ENCODE measurements at places on chromosomes 6 and 20.

- DNase-seq: no peak
Measured at GRCh38 chr6:156306531-156306930, 470.6 kb upstream of the ARID1B start.

GRCh38 chr20:916825-917224, 691 bp upstream of the ANGPT4 start:
- DNase-seq: no peak

GRCh38 chr6:165692106-165692653, 29.1 kb upstream of the PDE10A start:
- DNase-seq: no peak

- DNase-seq: peak; percentile 88
Measured at GRCh38 chr20:833450-834150, at the start of gene FAM110A. FAM110A (plus strand) TSS chr20:833715; CDS start chr20:844805, 11,090 bp downstream.

DNA sequence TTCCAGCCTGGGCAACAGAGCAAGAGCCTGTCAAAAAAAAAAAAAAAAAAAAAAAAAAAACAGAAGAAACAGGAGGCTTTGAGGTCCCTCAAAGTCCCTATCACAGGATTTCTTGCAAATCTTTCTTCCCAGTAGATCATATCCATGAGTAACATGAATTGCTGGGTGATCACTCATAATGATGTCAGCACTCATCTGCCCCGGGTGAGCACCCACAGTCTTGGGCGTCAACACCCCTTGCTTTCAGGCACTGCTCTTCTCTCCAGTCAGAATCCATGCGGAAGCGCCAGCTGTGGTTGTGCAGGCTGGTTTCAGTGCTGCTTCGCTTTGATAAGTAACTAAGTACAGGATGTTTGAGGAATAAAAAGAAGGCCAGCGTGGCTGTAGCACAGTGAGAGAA, 40.2 kb upstream of the INSM1 start:
- no peak for DNase-seq

- DNase-seq: no peak
Measured at GRCh38 chr20:35281506-35282101, 3.0 kb downstream of the EIF6 start.

- no peak for DNase-seq
Measured at GRCh38 chr6:87122477-87122876, 27.6 kb upstream of the CGA start.

DNA sequence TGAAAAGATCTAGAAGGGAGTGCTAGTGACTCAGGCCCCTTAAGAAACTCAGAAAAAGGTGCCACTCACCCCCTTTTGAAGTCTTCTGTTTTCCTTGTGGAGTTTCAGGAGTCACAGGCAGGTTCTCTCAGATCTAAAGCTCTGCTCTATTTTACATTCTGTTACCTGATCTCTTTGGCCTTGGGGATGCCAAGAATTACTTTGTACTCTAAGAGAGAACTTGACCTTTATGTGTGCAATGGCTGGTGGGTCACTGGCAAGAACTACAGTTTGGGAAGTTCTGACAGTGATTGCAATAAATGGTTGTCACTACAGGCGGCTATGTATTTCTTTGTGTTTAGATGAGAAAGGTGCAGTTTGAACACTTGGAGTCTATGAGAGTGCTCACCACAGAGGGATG, 24.2 kb upstream of the ENPP4 start:
- no peak for DNase-seq

DNA sequence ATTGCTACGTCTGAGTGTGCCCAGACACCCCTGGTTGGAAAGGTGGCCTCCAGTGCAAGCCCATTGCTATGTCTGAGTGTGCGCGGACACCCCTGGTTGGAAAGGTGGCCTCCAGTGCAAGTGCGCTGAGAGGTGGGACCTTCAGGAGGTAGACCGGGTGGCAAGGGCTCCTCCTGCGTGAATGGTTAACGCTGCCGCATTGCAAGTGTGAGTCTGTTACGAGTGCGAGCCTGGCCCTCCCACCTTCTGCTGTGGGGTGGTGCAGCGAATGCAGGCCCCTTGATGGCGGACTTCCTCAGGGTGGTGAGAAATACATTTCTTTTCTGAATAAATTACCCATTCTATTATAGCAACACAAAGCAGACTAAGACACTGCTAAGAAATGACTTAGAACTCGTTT, 208.8 kb downstream of the DLL1 start:
- DNase-seq: no peak

GRCh38 chr6:67914419-67914818, 720.7 kb upstream of the ADGRB3 start:
- no peak for DNase-seq

GRCh38 chr6:11218538-11219399, 13.7 kb downstream of the NEDD9 start:
- DNase-seq: no peak

DNA sequence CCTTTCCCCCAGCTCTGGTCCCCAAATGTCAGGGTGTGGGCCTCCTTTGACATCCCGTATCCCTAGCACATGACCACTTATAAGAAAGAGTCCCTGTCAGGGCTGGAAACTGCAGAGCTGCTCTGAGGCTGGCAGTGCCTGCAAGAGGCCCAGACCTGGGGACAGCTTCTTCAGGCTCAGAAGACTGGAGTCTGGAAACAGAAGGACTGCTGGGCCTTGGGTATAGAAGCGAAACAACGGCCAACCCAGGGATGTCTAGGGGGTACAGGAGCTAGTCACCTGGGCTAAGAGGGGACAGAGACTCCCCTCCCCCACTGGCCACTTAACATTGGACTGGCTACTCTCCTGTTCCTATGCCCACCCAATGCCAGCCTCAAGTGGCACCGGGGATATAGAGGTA, 4.7 kb downstream of the SCUBE3 start:
- DNase-seq: no peak

GRCh38 chr20:59164686-59165391, 1.2 kb downstream of the ZNF831 start:
- no peak for DNase-seq

DNA sequence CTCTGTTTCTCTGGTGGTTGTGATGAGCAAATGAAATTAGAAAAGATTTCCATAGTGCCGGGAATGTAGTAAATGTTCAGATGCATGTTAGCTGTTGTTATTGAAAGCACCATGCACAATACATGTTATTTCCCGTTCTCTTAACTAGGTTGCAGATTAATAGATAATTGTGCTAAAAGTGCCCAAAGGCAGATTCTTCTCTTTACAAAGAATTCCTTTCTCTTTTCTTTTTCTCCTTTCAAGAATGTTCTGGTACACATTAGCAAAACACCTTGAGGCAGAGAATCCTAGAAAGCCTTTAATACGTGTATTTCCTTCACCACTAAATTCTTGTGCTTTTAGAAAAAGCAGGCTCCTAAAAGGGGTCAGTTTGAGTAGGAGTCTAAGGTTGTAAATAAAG, 121.1 kb upstream of the ASF1A start:
- no peak for DNase-seq

DNA sequence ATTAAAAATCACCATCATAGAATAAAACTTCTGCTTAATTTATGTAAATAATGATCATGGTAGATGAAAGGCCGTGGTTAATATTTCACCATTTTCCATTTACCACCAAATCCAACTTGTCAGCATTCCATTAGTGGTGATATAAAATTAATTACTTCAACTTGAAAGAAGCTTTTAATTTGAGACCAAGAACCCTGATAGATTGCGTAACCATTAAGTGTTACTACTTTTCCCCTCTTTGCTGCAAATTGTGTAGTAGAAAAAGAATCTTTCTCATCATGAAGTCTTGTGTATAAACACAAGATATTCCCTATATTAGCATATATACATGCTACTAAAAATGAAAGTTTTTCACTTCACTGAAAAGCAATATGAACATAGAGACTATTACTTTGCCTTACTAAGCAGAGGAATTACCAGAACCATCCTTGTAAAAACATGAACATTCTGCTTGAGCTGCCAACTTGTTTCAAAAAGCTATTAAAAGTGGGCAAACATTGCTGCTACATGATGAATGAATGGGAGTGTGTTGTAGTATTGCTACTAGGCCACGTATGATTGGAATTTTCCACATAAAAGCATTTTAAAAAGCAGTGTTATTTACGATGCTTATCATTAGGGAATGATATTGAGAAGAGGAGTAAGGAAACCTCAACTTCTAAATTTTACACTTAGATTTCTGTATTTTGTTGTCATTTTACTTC, 35.0 kb downstream of the STX11 start:
- no peak for DNase-seq

- no peak for DNase-seq
Measured at GRCh38 chr6:28985462-28986164, 19.5 kb downstream of the ZNF311 start.

GRCh38 chr6:44575644-44576043, 188.1 kb downstream of the CDC5L start:
- no peak for DNase-seq

DNA sequence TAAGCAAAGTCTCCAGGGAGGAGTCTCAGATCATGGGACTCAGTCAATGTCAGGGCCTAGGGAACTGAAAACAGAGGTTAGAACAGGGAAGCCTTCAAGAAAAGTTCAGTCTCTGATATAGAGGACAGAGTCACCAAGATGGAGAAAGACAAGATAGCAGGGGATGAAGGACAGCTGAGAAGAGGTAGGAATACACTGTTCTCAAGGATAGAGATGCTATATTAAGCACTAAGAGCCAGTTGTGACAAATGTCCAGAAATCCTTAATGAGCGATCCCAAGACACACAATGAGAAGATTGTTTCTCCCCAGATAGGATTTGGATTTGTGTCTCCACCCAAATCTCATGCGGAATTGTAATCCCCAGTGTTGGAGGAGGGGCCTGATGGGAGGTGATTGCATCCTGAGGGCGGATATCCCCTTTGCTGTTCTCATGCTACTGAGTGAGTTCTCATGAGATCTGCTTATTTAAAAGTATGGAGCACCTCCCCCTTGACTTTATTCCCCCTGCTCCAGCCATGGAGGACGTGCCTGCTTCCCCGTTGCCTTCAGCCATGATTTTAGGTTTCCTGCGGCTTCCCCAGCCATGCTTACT, 168.2 kb downstream of the AKAP7 start:
- DNase-seq: no peak

GRCh38 chr20:17431621-17432364, 99.4 kb downstream of the BFSP1 start:
- DNase-seq: peak; percentile 22

- DNase-seq: no peak
Measured at GRCh38 chr6:41066867-41067304, 5.3 kb downstream of the OARD1 start.

All from GM18507 (cell line).